ENCODE measurements at places on chromosomes 1 and 21.

DNA sequence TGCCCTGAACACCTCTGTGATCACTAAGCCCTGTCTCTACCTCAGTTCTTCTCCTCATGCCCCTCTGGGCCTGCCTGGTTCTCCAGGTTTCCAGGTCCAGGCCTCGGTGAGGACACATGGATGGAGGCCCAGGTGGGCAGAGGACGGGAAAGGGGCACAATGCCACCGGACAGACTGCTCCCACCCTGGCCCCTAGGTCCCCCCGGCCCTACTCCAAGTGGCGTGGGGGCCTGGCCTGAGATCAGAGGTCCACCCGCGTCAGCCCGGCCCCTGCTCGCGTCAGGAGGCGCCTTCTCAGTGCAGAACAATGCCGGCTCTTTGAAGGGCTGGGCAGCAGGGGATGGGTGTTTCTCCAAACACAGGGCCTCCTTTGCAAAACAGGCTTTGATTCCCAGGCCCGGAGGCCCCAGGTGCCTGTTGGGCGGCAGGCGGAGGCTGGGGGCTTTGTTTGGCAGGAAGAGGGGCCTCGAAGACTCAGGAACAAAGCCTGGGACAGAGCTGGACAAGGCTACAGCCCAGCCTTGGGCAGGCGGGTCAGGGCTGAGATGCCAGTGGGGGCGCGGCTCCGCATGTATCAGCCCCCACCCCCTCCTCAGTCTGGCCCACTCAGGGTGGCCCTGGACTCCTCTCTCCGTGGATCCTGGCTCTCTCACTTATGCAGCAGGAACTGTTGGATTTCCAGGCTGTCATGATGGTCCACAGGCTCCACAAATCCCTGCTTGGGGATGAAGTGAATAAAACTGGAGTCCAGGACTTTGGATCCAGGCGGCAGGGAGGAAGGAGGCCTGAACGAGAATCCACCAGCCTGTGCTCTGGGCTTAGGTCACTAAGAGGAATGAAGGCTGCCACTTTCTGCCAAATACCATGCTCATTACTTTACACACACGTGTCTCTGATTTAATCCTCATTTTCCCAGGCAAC lies 77.4 kb upstream of the SLC2A1 start:
- no peak for DNase-seq

- no peak for DNase-seq
Measured at GRCh38 chr1:69982992-69983391, 222.4 kb downstream of the LRRC40 start.

DNA sequence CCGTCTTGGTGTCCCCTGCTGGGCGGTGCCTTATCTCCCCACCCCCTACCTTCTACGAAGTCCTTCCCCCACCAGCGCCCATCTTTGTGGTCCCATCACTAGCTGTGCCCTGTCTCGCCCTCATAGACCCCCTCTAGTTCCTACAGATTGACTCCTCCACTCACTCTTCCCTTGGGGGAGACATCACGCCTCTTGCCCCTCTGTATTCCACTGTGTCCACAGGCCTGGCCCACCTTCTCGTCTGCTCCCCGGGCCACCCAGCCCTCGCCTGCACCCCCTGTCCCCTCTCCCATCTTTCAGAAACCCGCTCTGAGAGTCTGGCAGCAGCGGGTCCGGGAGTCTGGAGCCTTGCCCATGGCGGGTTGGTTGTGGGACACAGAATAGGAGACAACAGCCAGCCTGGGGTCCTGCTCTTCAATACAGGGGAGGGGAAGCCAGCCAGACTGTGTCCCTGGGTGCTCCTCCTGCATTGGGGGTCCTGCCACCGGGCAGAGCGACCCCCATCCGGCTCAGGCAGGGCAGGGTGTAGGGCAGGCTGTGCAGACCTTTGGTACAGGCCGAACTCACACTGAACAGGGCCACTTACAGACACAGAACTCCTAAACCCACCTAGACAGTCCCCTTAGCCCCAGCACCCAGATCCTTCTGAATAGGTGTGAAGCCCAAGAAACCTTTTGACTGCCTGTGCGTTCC lies 1.1 kb downstream of the RNF187 start:
- no peak for DNase-seq

- no peak for DNase-seq
Measured at GRCh38 chr1:46900401-46900800, 40.9 kb downstream of the CYP4A11 start.

DNA sequence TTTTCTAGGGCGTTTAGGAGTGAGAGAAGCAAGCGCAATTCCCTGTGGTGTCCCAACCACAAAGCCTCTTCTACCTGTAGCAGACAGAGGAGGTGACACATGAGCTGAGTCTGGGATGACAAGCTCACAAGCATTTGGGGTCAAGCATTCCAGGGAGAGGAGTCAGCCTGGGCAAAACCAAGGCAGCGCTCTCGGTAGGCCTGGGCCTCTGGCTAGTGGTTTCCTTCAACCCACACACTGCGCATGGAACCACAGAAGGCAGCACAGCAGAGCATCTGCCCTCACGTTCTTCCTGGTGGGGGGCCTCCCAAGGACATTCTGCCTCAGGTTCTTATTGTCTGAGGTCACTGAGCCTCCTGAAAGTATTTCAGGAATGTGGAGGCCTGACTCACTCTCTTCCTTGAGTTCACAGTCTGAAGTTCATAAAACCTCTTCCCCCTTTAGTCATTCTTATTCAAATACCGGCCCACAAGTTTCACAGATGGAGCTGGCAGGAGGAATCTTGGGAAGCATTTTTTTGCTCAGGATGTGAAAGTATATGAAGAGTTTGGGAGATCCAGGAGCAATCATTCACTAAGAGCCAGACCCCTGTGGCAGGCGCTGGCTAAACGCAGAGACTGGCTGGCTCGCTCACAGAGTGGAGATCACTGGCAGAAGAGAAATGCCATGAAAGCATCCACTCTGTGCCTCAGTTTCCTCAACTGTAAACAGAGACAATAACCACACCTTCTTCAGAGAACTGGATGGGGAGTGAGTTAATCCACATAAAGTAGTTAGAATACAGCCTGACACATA lies 26.8 kb downstream of the CCN1 start:
- no peak for DNase-seq

GRCh38 chr1:48619539-48619938 lies 147.5 kb upstream of the SPATA6 start:
- peak; percentile 80 for DNase-seq

DNA sequence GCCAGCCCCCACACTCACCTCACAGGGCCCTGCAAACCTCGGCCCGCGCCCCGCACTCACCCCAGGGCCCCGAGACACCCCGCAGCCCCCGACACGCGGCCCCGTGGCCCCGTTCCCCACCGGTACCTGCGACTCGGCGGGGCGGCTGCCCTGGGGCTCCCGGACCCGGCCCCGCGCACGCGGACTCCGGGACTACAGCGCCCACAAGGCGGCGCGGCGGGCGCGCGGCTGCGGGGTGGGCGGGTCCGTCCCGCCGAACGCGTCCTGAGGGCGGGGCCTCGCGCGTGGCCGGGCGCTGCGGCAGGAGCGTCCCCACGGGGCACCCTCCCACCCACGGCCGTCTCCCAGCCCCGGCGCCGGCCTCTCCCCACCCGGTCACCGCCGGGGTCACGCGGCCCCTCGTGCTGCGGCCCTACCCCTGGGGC lies at the start of gene SLC19A1:
Gene SLC19A1 (minus strand): TSS at position 199 of the 425 bp plus-strand sequence. CDS start 4,481 bp downstream, outside the sequence.
- peak; percentile 67 for DNase-seq

DNA sequence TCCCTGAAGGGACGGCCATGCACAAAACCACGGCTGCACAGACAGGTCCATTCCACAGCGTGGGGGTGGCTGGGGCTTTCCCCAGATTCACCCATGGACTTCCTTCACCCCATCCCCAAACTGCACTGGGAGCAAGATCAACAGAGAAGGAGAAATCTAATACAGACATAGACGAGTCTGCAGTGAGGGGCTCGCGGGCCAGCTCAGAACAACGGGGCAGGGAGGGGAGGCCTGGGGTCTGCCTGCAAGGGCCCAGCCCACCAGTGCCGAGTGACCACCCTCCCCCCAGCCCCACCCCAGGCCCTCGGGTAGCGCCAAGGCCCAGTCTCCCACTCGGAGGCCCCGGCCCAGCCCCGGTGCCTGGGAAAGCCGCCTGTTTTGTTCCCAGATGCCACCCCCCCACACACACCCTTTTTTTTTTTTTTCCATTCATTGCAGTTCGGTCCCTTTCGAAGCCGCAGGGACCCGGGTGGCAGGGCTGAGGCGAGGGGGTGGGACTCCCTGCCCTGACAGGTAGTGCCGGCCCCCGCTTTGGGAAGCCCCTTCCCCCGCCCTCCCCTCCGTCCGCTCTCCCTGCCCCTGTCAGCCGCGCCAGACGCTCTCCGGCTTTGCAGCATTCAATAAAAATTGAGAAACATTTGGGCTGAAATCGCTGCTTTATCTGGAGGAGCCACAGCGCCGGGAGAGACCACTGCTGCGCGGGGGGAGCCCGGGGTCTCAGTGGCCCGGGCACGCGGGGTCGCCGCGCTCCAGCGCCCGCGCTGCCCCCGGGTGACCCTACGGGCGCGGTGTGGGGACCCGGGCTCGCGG lies 543 bp upstream of the EPHB2 start:
- DNase-seq, result peak; percentile 44

DNA sequence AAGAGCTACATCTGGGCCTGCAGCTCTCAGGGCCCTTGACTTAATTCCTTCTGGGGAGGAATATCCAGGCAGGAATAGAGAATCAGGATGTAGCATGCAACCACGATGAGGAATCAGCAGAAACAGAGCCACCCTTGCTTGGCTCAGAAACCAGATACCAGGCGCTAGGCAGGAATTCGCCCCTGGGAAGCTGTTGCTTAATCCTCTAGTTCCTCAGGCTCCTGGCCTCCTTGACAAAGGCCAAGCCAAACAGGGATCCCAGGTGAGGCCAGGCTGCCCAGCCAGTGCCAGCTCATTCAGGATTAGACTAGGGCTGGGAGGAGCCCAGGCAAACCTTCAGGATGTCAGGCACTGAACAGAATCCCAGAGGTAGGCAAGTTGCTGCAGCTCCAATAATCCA lies 48.2 kb upstream of the IRF2BP2 start:
- no peak for DNase-seq

DNA sequence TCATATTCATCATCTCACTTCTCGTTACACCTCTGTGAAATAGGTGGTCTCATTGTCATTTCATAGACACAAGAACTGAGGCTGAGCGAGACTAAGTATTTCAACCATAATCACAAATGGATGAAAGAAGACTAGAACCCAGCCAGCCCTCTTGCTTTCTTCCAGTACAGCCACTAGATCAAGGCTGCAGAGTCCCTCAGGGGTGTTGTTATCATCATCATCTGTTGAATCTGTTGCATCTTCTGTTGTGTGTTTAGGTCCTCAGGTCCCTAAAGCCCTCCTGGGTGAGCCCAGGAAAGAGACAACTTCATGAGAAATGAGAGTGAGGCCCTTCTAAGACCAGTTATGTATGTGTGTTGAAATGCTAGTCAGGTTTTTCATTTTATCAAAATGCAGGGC lies 86.6 kb upstream of the ZNF326 start:
- no peak for DNase-seq

- DNase-seq, result no peak
Measured at GRCh38 chr1:69842326-69842725, 274.6 kb downstream of the LRRC7 start.

- no peak for DNase-seq
Measured at GRCh38 chr1:244830639-244831038, 4.8 kb upstream of the COX20 start.

DNA sequence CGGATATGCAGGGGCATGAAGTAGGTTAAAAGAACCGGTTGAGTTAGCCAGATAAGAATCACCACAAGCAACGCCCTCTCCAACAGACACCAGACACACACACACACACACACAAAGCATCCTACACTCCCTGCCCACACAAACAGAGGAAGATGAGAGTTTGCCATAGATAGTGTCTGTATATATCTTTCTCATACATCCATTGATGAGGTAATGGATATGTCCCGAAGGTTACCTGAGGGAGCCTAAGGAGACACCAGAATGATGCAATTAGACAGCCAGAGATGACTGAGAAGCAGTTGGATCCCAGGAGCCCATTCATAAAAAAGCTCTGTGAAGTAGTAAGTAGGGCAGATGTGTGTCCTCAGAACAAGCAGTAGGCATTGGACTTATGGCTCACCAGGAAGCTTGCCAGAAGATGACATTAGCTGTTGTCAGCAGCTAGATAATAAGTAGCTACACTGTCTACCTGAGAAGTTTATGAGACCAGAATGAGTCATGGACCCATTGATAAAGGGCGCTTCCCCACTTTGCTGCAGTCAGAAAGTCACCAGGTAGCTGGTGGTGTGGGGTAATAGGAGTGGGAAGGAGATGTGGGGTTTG lies 247.0 kb downstream of the KCNT2 start:
- no peak for DNase-seq

GRCh38 chr21:14968821-14969220 lies 96.0 kb downstream of the NRIP1 start:
- no peak for DNase-seq

- DNase-seq, result no peak
Measured at GRCh38 chr1:167270349-167271092, 49.8 kb downstream of the POU2F1 start.

DNA sequence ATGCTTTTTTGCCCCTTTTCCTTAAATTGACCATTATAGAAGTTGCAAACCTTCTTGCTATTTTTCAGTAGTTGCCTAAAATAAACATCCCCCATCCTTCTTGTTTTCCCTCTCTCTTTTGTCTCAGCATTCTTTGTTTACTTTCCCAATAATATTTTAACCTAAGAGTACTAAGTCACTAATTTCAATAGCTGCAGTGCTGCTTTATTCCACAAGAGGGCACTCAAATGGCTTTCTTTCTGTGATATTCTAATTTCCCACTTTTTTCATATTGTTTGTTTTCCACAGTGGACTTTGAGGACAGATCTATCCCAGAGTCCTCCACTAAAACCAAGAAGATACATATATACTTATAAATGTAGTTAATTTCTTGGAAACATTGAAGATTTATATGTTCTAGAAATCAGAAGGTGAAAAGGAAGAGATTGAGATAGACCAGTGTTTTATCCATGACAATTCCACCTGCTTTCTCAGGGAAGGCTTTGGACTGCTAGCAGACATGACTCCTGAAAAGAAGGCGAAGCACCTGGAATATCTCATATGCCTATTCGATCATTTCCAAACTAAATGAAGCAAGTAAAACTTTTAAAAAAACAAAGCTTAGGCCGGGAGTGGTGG lies 104.8 kb upstream of the GRIK1 start:
- no peak for DNase-seq

GRCh38 chr1:3683992-3684391 lies 31.7 kb downstream of the TP73 start:
- DNase-seq, result no peak

DNA sequence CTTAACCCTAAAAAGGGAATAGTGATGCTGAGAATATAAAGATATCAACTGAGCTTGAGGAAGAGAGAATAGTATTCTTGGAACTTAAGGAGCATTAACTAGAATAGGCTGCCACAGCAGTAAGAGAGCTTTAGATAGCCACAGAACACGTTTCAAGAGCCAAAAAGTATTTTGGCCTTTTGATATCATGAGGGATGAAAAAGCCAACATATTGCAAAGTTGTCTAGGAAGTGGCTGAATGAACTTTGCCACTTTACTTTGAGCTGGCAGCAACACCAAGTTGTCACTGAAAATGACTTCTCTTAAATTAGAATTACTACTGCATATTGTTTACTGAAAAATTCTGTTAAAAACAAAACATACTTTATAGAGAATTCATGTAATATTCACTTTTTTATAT lies 1476.2 kb downstream of the MRPL39 start:
- DNase-seq, result no peak

DNA sequence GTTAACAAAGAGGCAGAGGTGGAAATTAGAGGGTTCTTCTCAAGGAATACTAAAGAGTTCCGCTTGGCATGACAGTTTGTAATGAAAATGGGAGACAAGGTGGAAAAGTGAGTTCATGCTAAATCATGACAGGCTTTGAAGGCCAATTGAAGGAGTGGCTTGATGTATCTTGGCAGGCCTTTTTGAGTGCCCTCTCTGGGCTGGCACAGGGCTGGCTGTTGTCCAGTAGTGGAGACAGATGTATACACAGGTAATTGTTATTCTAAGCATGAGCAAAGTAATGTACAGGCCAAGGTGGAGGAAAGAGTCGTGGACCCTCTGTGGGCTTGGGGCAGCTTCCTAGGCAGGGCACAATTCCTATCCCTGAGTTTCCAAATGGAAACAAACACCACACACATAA lies 196.7 kb upstream of the GALNT2 start:
- no peak for DNase-seq
